WTC11 (cell line): ENCODE measurements at places on chromosomes 12 and 14. TPM values are rescaled to one million over a fixed set of nuclear protein-coding genes. Genes with fewer than 3 reads are reported as not detected.

The ZDHHC22 gene
- 38.6 to 47.7 TPM (median 39.3 TPM) in 3 replicates for total RNA-seq

The CD163L1 gene
- total RNA-seq: 0.26 to 1.0 TPM (median 0.32 TPM) in 3 replicates

DNA sequence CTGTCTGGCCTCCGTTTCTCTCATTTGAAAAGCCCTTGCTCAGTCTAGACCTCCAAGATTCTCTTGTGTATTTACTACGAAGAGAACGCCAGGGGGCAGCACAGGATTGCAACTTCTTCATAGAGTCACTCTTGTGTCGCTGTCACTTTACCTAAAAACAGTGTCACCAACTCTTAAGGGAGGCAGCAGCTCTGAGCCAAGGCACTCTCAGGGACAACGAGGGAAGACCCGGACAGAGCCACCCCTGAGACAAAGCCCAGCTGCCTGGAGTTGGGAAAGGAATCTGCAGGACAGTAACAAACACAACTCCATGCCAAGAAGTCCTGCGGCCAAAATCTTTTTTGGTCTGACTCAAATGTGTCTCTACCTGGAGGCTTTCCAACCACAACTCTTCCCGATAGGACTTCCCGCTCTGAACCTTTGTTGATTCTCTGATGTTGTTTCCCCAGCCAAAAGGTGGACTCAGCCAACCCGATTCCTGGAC lies 9.6 kb upstream of the RPAP3 start:
- DNase-seq: peak; percentile 71

- no peak for DNase-seq
Observed at GRCh38 chr14:93212432-93212831, 5.4 kb downstream of the UBR7 start.

GRCh38 chr12:47822863-47823262 lies 3.2 kb upstream of the HDAC7 start:
- DNase-seq: no peak

DNA sequence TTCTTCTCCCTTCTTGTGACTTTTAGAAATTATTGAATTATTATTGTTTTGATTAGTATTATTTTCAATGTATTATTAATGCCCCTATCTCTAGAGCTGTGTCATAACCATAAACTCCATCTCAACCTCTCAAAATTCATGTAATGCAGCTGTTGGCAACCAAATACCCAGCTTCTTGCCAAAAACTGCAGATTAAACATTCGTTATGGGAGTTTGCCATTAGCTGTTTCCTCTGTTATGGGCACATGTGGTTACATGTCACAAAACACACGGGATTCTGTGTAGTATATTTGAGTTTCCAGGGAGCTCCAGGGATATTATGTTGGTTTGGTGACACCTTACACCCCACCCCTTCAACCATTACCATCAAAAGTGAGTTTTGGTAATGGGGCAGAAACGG lies 2.8 kb upstream of the ALX1 start:
- no peak for DNase-seq

GRCh38 chr12:49893753-49894750 lies 9.6 kb downstream of the FAIM2 start:
- DNase-seq: no peak

- DNase-seq: no peak
Observed at GRCh38 chr14:74508844-74509428, 15.4 kb downstream of the ISCA2 start.
